ENCODE measurements at places on chromosomes 12 and 14. TPM values are rescaled to one million over a fixed set of nuclear protein-coding genes. Genes with fewer than 3 reads are reported as not detected.

Gene PTGES3
- total RNA-seq: 132 TPM

Gene CKB
- 577 TPM for total RNA-seq

Gene MYO1H
- 0.16 TPM for total RNA-seq

Gene TAS2R50
- not detected for total RNA-seq

Gene BCL2L14
- total RNA-seq: not detected

Gene TBC1D30
- total RNA-seq: 0.35 TPM

Gene CLEC4D
- total RNA-seq: 0.11 TPM

Gene SDR9C7
- not detected for total RNA-seq

Gene TAS2R7
- total RNA-seq: not detected

Gene ACOT4
- 0.97 TPM for total RNA-seq

Gene PAPLN
- 2.5 TPM for total RNA-seq

Gene GLT8D2
- 8.8 TPM for total RNA-seq

Gene SPTB
- total RNA-seq: 79.4 TPM

Gene OASL
- total RNA-seq: 0.08 TPM

Gene TSPAN9
- 193 TPM for total RNA-seq

Gene GDF3
- not detected for total RNA-seq

Gene CAPS2
- total RNA-seq: 11.4 TPM

Gene MYBPC1
- total RNA-seq: 7.3 TPM

Gene SOAT2
- total RNA-seq: not detected

Gene VRTN
- total RNA-seq: not detected

Gene MUCL1
- not detected for total RNA-seq

Gene ATG101
- 24.9 TPM for total RNA-seq

Gene TBK1
- total RNA-seq: 11.9 TPM

Gene COQ10A
- 130 TPM for total RNA-seq

Gene ADCY4
- total RNA-seq: 27.3 TPM

Gene NEK9
- 102 TPM for total RNA-seq

Gene LTB4R2
- total RNA-seq: 0.57 TPM

Gene HPD
- total RNA-seq: 2.3 TPM

Gene PXMP2
- 62.5 TPM for total RNA-seq

Gene EFS
- 4.0 TPM for total RNA-seq

Gene SLCO1B1
- total RNA-seq: not detected

Gene RAD9B
- 1.1 TPM for total RNA-seq

Gene BEGAIN
- total RNA-seq: 0.68 TPM

Gene RPL10L
- total RNA-seq: not detected

Gene CRIP2
- total RNA-seq: 1,081 TPM

Gene EID3
- total RNA-seq: 0.49 TPM

Gene KLRC4
- not detected for total RNA-seq

Gene DEPDC4
- 0.81 TPM for total RNA-seq

Gene HOXC10
- not detected for total RNA-seq

Gene SH2B3
- 43.7 TPM for total RNA-seq

Gene OGFOD2
- total RNA-seq: 16.2 TPM

Gene RNASE1
- total RNA-seq: 373 TPM

Gene LMO3
- 3.8 TPM for total RNA-seq

Gene MMP19
- 2.9 TPM for total RNA-seq

Gene RAB15
- total RNA-seq: 12.6 TPM

Gene ACOT6
- total RNA-seq: not detected

Gene SLC10A1
- total RNA-seq: not detected

Gene ASIC1
- 2.2 TPM for total RNA-seq

Gene FSCB
- not detected for total RNA-seq

Gene NANOG
- not detected for total RNA-seq

Gene PPFIBP1
- total RNA-seq: 330 TPM

Gene CABP1
- total RNA-seq: 5.5 TPM

Gene STAT2
- total RNA-seq: 31.6 TPM

Gene SLC8A3
- total RNA-seq: 0.14 TPM

Gene PTPRR
- total RNA-seq: 1.2 TPM

Gene KRT73
- not detected for total RNA-seq

Gene BMP4
- 6.1 TPM for total RNA-seq

Gene P2RX2
- total RNA-seq: not detected

Gene CIDEB
- total RNA-seq: 4.3 TPM

All from Right ventricle myocardium inferior (tissue), 1 donor.